ENCODE measurements at places on chromosomes 16 and 17.

DNA sequence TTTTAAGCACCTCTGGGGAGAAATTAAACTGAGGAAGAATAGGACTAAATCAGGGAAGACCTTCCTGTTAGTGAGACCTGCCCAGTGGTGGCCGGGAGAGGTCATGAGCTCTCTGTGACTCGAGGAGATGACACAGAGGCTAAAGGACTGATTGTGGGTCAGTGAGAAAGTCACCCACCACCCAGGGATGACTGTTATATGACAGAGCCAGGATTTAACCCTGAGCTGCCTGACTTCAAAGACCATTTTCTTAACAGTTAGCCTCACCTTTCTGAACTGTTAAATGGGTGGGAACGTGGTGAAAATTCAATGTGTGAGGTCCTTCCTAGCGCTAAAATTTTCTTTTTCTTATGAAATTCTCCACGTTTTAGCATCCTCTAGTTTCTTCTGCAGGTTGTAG lies 72.5 kb downstream of the WSB1 start:
- no peak for DNase-seq

DNA sequence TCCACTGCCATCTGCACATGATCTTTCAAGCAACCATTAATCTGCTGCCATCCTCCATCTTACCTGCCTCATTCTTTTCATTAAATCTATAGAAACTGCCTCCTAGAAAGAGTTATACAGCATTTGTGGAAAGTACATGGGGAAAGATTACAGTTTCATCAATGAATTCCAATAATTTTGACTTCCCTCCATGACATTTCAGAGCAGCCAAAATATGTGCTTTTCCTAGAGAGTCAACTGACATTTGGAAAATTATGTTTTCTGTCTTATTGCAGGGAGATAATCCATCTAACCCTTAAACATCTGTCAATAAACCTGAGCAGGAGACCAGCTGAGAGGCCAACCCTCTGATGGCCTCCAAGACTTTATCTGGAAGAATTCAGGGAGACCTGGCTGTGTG lies 147.0 kb upstream of the CDH5 start:
- DNase-seq: no peak

GRCh38 chr17:17417718-17418181 lies 59.0 kb upstream of the MED9 start:
- DNase-seq: no peak

GRCh38 chr16:23502466-23502865 lies 7.8 kb downstream of the GGA2 start:
- no peak for DNase-seq

DNA sequence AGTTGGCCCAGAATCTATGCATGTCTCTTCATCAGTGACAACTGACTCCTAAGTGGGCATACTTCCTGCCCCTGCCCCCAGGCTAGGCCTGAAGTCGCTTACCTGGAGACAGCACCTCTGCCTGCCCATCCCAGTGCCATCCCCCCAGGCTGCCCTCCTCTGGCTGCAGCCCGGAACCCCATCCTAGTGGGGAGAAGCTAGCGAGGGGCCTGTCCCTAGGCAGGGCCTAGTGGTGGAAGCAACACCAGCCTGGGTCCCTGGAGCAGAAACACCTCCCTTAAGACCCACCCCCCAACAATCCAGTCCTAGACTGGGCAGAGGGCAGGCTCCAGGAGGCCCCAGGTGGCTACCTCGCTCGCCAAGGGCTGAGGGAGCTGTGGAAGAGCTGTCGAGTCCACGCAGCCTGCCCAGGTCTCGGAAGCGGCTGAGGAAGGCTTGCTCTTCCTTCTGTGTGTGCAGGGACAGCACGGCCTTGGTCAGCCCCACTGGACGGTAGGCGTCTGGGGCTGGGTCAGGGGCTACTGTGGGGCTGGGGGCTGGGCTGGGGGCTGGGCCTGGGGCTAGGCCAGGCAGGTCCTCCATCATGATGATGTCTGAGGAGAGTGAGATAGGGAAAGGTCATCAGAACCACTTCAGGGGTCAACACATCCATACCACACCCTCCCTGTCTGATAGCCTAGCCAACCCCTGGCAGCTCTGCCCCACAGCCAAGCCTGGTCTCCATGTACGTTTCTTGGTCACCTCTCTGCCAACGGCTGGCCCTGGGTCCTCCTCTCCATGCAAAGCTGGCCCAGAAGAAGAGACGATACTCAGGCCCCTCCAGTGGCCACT lies 7.6 kb downstream of the PER1 start:
- DNase-seq: no peak

Data from GM12865 (cell line).